ENCODE measurements at places on chromosomes 7 and 10.

DNA sequence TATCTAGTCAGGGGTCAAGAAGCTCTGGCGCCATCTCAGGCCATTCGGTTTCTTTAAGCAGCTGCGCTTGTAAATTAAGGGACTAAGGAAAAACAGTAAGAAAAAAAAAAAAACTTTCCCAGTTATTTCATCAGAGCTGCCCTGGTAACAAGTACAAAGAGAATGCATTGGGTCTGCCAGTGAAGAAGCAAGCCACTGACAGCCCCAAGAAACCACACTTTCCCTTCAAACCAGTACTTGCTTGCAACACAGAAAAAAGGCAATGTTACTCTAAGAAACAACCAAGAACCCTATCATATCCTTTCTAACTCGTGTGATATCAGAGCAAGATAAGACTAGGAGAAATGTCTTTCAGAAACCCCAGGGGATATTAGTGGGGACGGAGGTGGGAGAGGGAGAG lies 40.6 kb upstream of the AOAH start:
- DNase-seq, result no peak

DNA sequence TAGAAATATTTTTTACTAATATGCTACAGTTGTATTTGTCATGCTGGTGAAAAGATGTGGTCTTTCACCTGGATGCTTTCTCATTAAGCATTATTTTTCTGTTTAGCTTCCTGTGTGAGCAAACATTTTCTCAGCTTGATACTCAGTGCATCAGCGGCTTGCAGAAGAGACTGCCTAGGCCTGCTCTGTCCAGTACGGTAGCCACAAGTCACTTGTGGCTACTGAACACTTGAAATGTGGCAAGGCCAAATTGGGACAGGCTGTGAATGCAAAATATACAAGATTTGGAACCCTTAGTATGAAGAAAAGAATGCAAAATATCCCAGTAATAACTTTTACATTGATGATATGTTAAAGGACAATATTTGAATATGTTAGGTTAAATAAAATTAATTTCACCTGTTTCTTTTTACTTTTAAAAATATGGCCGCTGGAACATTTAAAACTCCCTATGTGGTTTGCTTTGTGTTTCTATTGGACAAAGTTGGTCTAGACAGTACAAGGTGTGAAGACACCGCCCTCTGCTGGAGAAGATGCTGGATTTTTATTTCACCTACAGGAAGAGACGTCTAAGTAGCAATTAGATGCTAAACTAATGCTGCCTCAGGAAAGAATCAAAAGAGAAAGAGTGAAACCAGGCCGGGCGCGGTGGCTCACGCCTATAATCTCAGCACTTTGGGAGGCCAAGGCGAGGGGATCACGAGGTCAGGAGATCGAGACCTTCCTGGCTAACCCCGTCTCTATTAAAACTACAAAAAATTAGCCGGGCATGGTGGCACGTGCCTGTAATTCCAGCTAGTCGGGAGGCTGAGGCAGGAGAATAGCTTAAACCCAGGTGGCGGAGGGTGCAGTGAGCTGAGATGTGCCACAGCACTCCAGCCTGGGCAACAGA lies 5.3 kb downstream of the SRGN start:
- peak; percentile 86 for DNase-seq

GRCh38 chr10:93336110-93336509 lies 146.0 kb downstream of the MYOF start:
- no peak for DNase-seq

GRCh38 chr10:133241501-133242205 lies 4.0 kb downstream of the VENTX start:
- DNase-seq, result no peak

GRCh38 chr10:88938938-88939337 lies 13.6 kb downstream of the ACTA2 start:
- no peak for DNase-seq

- DNase-seq, result no peak
Observed at GRCh38 chr7:117827862-117828261, 45.4 kb downstream of the CTTNBP2 start.

- peak; percentile 10 for DNase-seq
Observed at GRCh38 chr10:12041766-12042408, 722 bp downstream of the UPF2 start.

GRCh38 chr7:114112806-114113205 lies 194.0 kb upstream of the PPP1R3A start:
- no peak for DNase-seq

GRCh38 chr10:133422807-133423771 lies 1.3 kb downstream of the SPRN start:
- DNase-seq, result no peak

GRCh38 chr10:72133517-72133916 lies 45.2 kb upstream of the SPOCK2 start:
- no peak for DNase-seq

DNA sequence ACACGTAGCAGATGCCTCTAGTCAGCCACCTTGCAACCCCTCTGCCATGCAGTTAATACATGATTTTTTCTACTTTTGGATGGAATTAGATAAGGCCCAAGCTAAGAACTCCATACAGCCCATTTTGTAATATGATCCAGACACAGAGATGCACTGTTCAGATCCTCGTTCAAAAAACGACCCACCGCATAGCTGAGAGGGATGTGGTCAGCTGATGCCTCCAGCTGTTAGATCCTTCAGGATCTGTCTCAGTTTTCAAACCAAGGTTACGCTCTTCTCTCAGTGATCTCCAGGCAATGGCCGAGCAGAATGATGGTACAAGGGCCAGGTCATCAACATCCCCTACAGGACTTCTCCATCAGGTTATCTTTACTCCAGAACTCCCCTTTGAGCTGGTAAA lies 881.7 kb upstream of the C7orf33 start:
- DNase-seq, result no peak

- DNase-seq, result no peak
Observed at GRCh38 chr7:38736138-38736537, 105.0 kb upstream of the AMPH start.

GRCh38 chr7:132034748-132035416 lies 478.5 kb upstream of the PODXL start:
- DNase-seq, result no peak

- no peak for DNase-seq
Observed at GRCh38 chr7:123789206-123789784, 40.5 kb upstream of the WASL start.

DNA sequence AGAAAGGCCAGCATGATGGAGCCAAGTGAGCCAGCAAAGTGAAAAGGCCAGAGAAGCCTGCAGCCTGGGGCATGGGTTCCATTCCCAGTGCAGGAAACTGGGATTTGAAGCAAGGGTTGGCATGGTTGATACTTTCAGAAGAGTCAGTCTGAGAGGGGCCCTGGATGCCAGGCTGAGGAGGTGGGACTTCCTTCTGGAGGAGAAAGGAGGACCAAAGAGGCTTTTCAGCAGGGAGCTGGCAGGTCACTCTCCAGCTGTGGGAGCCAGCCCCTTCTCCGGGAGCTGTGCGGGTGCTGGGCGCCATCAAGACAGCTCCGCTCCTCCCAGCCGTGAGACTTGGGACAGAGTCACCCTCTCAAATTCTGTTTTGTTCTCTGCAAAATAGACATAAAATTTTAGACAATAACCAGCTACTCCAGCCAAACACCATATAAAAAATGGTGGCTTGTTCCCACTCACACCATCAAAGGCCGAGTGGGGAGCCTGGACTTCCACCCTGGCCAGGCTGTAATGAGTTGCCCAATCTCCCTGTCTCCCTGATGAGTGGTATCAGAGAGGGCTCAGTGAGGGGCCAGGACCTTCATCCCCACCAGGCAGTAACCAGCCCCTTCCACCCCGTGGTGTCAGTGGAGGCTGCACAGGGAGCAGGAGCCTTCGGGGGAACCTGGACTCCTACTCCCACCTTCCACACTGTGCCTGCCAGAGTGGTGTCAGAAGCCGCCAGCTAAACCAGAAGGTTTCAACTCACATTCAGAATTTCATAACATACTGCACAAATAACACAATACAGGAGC lies 133.6 kb upstream of the RET start:
- DNase-seq, result no peak

GRCh38 chr10:113867904-113868303 lies 13.4 kb downstream of the NHLRC2 start:
- DNase-seq, result no peak

DNA sequence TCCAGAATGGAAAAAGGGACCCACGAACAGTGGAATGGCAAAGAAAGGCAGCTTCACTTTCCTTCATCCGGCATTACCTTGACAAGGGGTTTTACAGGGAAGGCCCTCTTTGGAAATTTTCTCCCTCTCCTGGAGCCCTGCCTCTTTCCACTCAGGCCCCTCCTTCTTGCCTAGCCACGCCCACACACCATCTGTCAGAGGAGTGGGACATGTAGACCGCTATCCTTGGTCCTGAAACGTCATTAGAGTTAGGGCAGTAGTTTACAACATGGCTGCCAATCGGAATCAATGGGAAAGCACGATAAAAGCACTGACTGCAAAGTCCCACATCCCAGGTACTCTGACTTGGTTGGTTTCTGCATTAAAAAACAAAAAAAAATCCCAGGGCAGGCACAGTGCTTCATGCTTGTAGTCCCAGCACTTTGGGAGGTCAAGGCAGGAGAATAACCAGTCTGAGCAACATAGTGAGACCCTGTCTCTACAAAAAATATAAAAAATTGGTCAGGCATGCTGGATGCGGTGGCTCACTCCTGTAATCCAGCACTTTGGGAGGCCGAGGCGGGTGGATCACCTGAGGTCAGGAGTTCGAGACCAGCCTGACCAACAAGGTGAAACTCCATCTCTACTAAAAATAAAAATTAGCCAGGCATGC lies 96.4 kb downstream of the MARCHF5 start:
- DNase-seq, result no peak

DNA sequence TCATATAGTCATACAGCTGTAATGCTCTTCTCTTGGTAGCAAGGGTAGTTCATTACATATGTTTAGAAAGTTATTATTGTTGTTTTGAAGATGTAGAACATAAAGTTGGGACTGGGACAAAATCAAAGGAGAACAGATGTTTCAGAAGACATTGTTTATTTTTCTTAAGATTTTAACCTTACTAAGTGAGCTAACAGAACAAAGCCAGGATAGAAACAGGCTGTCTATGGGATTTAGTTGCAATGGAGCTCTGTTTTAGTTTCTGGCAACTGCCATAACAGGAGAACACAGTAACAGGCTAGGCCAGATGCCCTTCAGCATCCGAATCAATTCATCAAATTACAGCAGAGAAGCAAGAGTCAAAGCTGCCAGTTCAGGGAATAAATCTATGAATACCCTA lies 382.4 kb downstream of the ARL4A start:
- no peak for DNase-seq

DNA sequence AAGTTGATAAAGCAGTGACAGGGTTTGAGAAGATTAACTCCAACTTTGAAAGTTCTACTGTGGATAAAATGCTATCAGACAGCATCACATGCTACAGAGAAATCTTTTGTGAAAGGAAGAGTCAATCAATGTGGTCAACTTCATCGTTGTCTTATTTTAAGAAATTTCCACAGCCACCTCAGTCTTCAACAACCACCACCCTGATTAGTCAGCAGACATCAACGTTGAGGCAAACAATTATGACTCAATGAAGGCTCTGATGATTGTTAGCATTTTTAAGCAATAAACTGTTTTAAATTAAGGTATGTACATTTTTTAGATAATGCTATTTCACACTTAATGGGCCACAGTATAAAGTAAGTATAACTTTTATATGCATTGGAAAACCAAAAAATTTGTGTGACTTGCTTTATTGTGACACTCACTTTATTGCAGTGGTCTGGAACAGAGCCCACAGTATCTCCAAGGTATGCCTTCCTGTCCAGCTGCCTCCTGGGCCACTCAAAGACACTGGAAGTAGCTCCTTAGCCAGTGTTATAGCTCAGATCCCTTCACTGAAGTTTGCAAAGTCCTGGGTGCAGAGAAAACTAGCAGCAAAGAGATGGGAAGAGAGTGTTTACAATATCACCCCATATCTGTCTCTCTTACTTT lies 293.1 kb downstream of the ARHGAP12 start:
- DNase-seq, result no peak

DNA sequence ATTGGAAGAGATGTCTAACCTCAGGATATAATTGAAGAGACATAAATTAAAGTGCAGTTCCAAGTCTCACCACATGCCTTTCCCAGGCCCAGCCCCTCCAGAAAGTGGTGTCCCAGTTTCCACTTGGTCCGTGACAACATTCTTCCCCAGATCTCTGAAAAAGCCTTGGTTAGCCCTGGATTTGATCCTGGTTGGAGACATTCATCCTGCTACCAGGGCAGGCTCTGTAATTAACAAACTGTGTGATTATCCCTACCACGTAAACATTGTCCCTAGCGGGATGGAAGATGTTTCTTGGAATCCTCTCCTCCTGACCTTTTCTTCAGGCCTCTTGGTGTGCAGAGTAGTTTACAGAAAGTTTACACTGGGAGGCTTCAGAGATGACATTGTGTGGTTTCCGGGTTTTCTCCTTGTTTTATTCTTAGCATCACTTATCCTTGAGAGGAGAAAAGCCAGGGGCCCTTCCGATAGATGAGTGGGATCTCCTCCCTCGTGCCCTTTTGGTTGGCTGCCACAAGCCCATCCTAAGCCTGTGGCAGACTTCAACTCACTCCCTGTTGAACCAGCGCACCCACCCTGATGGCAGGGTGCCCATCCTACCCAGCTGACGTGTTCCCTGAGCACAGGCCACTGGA lies 83.8 kb downstream of the COL13A1 start:
- no peak for DNase-seq

GRCh38 chr10:132973903-132974241 lies 31.5 kb upstream of the CFAP46 start:
- DNase-seq, result no peak

DNA sequence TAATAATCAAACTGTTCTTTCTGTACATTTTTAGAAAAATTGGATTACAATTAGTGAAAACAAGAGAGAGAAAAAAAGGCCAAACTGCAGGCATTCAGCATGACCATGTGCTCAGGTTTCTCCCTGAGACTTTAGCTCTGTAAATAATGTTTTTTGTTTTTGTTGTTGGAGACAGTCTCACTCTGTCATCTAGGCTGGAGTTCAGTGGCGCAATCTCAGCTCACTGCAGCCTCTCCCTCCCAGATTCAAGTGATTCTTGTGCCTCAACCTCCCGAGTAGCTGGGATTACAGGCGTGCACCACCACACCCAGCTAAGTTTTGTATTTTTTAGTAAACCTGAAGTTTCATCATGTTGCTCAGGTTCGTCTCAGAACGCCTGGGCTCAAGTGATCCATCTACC lies 23.0 kb downstream of the BZW2 start:
- DNase-seq, result no peak

DNA sequence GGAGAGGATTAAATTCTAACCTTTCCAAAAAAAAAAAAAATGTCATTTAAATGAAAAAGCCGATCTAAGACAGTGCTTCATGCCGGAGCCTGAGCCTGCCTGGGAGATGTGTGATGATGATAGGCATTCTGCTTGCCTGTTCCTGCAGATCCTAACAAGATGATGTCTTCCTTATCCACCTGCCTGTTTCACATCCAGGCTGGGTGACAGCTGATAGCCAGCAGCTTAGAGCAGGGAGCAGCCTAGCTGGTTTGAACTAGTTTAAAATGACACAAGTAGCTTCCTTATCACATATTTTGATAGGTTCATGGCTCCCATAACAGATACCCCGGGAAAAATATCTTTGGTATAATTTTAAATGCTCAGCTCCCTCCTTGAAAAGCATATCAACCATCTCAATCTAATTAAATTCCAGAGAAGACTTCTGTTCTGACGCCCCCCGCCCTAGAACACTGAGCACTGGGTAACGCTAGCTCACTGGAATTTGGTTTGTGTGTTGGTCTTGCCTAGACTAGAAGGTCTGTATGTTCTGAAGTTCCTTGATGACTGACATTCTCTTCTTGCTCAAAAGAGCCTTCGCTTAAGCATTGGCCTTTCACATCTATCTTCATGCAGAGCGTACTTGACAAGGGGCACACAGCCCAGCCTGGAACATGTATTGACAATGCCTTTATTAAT lies 96.9 kb upstream of the FGFR2 start:
- no peak for DNase-seq

Measured in activated CD4-positive, alpha-beta T cell treated with anti-CD3 and anti-CD28 coated beads for 4 hours (primary cell).